Left renal pelvis (tissue), 4 donors: ENCODE measurements at places on chromosomes 4 and X. TPM values are rescaled to one million over a fixed set of nuclear protein-coding genes. Genes with fewer than 3 reads are reported as not detected.

- no peak for DNase-seq
Observed at GRCh38 chr4:123556526-123556925, 159.9 kb downstream of the SPRY1 start.

- no peak for DNase-seq
Observed at GRCh38 chr4:180539284-180539683, 1703.9 kb upstream of the TENM3 start.

DNA sequence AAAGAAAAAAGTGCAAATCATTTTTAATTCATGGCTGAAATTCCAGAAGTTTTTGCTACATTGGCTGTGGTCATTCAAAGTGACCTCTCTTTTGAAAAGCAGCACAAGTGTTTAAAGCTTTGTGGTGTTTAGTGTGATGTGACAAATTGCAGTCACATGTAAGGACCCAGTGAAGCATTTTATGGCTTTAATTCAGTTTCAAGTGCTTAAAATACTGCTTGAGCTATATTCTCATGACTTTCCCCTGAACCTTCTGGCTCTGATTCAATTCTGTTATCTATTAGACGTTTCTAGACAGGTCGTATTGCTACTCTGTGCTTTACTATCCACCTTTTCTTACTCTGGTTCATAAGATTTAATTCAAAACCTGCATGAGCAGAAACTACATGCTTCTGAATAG, 105.8 kb downstream of the FAT4 start:
- peak; percentile 71 for DNase-seq

GRCh38 chrX:153560000-153560399, 38.9 kb downstream of the CCNQ start:
- no peak for DNase-seq

DNA sequence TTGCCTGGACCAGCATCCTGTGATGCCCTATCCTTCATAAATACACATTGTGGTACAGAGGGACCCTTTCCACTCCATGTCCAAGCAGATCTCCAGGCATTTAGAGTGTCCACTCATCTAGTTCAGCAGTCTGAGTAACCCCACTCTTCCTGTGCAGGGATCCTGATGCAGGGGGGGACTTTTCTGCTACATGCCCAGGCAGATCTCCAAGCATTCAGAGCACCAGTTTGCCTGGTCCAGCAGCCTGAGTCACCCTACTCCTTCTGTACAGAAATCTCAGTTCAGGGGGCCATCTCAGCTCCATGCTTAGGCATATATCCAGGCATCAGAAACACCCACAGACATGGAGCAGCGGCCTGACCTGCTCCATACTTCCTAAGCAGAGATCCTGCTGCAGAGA, 1089.8 kb downstream of the FAT4 start:
- no peak for DNase-seq

Gene CTAG2
- not detected for polyA plus RNA-seq

DNA sequence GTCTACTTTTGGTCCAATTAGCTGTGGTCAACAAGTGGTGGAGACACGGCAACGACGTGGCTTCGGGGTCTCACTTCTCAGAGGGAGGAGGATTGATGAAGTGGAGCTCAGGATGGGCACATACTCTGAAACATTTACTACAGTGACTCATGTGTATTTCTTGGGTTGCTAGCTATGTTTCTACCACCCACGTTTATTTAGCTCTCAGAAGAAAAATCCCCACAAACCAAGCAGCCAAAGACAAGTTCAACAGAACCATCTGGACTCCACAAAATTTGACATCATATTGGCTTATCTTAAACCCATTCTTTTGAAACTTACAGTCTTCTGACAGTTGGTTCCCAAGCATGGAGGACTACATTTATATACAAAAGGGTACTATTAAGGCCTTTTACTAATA, 158.0 kb downstream of the CBLL2 start:
- no peak for DNase-seq
